ENCODE measurements at places on chromosomes 12 and 14. TPM values are rescaled to one million over a fixed set of nuclear protein-coding genes. Genes with fewer than 3 reads are reported as not detected.

- no peak for DNase-seq
These were observed 130.6 kb downstream of the RALGAPA1 start for GRCh38 chr14:35678403-35679028.

GRCh38 chr14:90853116-90853515 is 36.9 kb upstream of the TTC7B start:
- no peak for DNase-seq

DNA sequence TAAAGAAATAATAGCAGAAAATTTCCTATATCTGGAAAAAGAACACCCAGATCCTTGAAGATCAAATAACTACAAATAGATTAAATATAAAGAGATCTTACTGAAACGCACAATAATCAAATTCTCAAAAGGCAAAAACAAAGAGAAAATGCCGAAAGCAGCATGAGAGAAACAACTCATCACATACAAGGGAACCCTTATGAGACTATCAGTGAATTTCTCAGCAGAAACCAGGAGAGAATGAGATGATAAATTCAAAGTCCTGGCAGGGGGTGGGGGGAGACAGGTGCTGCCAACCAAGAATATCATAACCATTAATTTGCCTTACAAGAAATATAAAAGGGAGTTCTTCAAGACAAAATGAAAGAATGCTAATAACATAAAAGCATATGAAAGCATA is 73.7 kb downstream of the CEP128 start:
- no peak for DNase-seq

The GLIPR1L2 gene
- 1.3 TPM for total RNA-seq

- DNase-seq, result no peak
These were observed 2.7 kb upstream of the GZMH start for GRCh38 chr14:24612196-24612595.

All from psoas muscle (tissue), 8 donors.